AG04449 (cell line): ENCODE measurements at places on chromosomes 7 and 10.
A peak's percentile ranks its signal among the peaks of the same experiment; 100 is the strongest.

GRCh38 chr10:114408112-114408967 is 4.0 kb upstream of the AFAP1L2 start:
- no peak for DNase-seq

GRCh38 chr10:50033481-50033880 is 34.3 kb upstream of the WASHC2A start:
- DNase-seq = peak; percentile 64

- no peak for DNase-seq
Observed at GRCh38 chr7:19916046-19916445, 142.6 kb upstream of the TMEM196 start.

GRCh38 chr7:40288827-40289226 is 154.0 kb downstream of the SUGCT start:
- DNase-seq = no peak

GRCh38 chr7:132065193-132065988 is 509.0 kb upstream of the PODXL start:
- peak; percentile 90 for DNase-seq

DNA sequence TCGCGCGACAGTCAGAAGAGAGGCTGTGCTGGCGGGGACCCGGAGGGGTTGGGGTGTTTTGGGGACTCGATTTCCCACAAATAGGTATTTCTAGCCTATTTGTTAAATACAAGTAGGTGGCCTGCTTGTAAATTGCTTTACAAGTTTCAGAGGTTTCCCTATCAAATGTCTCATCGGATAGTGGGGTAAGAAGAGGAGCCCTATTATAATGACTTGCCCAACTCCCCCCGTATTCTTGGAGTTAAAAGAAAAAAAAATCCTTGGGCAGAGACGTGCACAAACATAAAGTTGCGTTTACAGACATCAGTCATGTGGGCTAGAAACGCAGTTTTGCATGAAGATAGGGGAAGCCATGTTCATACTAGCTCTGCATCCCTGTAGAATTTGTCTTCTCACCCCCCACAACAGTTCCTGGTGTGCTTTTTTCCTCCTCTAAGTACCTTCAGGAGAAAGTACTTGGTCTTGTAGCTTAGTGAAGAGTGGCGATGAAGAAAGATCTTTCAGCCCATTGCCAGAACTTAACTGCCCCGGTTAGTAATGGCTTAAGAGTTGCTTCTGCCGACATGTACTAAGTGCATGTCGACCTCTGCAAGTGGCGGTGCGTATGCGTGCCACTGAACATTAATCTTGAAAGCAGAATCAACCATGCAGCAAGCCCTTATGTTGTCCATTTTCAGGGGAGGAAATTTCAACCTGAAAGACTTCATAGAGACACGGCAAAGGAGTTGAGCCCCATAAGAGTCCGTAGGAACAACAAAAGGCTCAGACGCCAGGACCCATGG is 832 bp upstream of the TIAL1 start:
- no peak for DNase-seq

- DNase-seq = no peak
Observed at GRCh38 chr10:79160191-79160590, 91.4 kb downstream of the ZMIZ1 start.

DNA sequence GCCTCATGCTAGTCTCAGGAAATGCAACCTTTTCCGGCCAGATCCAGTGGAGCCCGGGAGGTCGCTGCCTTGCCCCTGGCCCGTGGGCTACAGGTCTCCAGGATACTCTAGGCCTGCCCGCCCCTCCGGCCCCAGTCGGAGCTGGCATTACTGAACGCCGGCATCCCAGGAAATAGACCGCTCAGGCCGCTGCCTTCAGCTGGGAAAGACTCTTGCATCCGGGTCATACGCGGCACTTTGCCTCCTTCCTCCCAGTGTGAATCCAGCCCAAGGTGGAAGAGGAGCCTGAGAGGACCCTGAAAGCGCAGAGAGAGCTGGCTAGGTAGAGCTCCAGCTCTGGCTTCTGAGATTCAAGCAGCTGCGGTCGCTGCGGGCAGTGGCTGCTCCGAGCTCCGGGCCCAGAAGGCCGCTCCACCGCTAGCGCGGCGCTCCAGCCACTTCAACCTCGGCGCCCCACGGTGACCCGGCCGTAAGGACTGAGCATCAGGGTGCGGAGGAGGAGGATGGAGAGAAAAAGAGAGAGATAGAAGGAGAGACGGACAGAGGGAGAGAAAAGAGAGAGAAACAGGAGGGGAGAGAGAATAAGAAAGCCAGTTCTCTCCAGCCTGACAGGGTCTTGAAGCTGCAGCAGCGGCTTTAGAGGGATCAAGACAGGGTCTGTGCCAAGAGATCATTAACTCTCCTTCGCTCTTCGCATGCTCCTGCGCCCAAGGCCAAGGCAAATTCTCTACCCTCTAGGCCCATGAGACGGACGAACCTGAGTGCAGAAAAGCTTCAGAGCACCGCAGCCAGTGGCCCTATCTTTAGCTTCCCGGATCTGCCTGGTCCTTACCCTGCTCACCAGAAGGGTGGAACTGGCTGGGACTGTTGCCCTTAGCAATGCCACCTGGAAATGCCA is 1.8 kb upstream of the HOXA10 start:
- no peak for DNase-seq

DNA sequence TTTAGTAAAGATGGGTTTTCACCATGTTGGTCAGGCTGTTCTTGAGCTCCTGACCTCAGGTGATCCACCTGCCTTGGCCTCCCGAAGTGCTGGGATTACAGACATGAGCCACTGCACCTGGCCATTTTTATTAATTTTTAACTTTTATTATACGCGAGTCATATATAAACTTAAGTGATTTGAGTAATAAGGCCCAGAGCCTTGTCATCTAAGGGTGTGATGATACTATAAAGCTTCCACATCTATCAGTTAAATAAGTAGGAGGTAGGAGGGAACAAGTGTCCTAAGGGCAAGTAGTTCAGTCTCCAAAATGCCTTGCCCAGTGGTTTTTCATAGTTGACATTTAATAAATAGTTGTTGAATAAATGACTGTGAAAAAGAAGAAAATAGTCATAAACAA is 13.3 kb upstream of the HILPDA start:
- no peak for DNase-seq

DNA sequence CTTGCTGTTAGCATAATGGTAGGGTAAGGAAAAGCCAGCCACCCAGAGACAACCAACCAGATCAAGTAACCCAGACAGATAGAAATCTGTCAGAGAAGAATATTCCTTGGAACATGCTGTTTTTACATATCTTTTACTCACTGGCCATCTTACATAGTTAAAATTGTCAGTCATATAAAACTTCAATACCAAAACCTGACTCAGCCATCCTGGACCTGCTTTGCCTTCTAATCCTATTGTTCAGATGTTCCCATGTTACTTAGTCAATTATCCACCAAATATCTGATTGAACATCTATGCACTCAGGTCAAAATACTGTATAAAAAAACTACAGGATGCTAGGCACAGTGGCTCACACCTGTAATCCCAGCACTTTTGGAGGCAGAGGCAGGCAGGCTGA is 466.5 kb upstream of the NRP1 start:
- no peak for DNase-seq

- DNase-seq = no peak
Observed at GRCh38 chr7:71408271-71408670, 276.3 kb downstream of the GALNT17 start.

- no peak for DNase-seq
Observed at GRCh38 chr7:8290645-8291308, 28.8 kb upstream of the ICA1 start.
